ENCODE measurements at places on chromosomes 11 and 22.

DNA sequence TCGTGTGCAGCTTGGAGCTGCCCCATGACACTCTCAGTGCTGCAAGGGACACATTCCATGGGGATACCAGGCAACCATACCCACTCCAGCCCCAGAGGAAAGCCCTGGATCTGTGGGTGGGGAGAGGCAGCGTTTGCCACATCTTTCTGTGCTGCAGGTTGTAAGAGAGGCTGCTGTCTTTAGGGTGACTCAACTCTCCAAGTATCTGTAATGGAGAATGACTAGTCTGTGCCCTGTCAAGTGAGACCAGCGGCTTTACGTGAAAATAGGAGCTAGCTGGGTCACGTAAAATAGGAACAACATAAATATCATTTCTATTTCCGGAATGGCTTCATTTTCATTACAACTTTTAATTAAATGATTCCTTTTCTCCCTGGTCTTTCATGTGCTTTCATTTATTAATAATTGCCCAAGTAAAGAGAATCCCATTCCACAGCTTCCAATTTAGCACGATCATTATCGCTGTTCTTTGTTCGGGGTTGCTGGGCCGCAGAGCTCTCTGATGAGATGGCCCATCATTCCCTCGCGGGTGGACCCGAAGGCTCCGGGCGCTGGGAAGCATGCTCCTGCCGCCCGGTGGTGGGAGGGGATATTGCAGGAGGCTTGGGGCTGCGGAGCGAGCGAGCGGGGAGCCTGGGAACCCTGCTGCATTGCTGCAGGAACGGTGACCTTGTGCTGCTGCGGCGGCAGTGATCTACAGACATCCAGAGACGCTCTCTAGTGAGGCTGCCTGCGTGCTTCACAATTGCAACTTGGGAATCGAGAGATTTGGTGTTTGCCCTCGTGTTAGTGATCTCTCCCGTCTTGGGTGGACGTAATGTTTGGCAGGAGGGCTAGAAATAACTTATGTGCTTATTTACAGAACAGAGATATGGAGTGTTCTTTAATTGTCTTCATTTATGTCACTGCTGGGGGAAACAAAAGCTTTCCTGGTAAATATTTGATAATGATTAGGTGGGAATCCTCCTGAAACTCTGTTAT lies 10.6 kb downstream of the SLC6A5 start:
- peak; percentile 37 for DNase-seq

GRCh38 chr11:72950685-72951084 lies 136.5 kb downstream of the ATG16L2 start:
- DNase-seq, result no peak

DNA sequence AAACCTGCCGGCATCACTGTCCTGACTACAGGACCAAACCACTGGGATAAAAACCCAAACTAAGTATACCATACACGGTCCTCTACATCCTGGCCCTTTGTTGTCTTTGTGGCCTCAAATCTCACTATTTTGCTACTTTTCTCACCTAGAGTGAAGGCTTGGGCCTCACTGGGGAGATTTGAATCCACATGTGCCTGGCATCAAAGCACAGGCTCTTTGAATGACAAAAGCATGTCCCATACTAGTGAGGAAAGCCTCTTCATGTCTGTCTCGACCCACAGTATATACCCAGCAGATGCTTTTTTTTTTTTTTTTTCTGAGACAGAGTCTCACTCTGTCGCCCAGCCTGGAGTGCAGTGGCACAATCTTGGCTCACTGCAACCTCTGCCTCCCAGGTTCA lies 72.5 kb upstream of the DRD2 start:
- no peak for DNase-seq

DNA sequence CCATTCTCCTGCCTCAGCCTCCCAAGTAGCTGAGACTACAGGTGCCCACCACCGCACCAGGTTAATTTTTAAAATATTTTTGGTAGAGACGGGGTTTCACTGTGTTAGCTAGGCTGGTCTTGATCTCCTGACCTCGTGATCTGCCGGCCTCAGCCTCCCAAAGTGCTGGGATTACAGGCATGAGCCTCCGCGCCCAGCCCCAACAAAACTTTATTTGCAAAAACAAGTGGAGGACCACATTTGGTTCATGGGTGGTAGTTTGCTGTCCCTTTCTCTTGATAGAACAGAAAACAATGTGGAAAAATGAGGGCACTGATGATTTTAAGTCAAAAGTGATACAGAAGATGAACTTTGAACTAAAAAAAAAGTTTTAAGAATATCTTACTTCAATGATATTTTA lies 121.8 kb upstream of the SERPIND1 start:
- DNase-seq, result no peak

- DNase-seq, result no peak
These were observed 57.3 kb downstream of the ELMOD1 start for GRCh38 chr11:107648242-107648641.

GRCh38 chr11:76329983-76330382 lies 50.9 kb downstream of the THAP12 start:
- DNase-seq, result no peak
